ENCODE measurements at places on chromosomes 1 and 21.

DNA sequence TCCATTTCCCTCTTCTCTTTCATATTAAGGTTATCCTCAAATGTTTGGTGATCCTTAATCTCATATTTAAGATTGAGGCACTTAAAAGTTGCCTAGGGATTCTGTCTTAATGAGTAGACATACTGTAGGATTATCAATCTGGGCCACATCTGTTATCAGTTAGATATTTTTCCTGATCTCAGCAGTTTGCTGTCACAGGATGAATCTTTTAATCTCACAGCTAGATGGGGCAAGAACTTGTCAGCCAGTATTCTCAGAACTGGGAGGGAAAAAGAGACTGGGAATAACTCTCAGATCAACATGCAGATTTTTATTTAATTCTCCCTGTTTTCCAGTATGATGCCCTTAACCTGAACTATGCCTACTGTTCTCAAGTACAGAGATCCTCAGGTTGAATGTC, 14.0 kb downstream of the ZNF644 start:
- no peak for DNase-seq

- DNase-seq: no peak
Observed at GRCh38 chr1:248380854-248381253, 5.3 kb downstream of the OR2T6 start.

GRCh38 chr1:159817276-159818041, 9.2 kb upstream of the SLAMF8 start:
- no peak for DNase-seq

- no peak for DNase-seq
Observed at GRCh38 chr1:171805395-171806115, 24.1 kb downstream of the METTL13 start.

All from activated T-cell treated with anti-CD3 and anti-CD28 coated beads, Interleukin-2, amount 50 U/mL, for 48 hours (primary cell).